ENCODE measurements at places on chromosomes 5 and 9. TPM values are rescaled to one million over a fixed set of nuclear protein-coding genes. Genes with fewer than 3 reads are reported as not detected.

DNA sequence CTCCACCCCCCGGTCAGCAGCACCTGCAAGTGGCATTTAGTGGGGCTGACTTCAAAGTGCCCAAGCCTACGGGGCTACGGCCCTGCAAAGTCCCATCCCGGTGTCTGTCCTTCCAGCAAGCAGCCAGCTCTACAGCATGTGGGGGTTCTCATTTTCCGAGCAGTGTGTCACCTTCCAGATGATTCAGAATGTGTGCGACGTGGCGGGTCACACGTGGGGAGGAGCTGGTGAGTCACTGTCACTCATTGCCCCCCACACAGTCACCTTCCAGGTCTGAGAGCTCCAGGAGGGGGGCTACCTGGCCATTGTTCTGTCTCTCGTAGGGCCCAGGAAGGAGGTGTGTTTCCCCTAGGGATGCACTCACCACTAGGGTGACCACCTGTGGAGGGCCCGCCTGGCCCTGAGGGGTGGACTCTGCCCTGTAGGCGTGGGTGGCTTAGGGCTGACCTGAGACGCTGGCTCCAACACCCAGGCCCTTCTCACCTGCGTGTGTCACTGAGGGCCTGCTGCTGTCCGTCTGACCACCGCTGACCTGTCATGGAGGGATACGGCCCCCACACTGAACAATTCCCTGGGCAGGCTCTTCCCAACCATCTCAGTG lies 70.2 kb downstream of the SEMA4D start:
- peak; percentile 65 for DNase-seq

The NEUROG1 gene
- not detected for total RNA-seq

The CNTLN gene
- 9.7 TPM for total RNA-seq

The POLR1E gene
- total RNA-seq = 40.3 TPM

DNA sequence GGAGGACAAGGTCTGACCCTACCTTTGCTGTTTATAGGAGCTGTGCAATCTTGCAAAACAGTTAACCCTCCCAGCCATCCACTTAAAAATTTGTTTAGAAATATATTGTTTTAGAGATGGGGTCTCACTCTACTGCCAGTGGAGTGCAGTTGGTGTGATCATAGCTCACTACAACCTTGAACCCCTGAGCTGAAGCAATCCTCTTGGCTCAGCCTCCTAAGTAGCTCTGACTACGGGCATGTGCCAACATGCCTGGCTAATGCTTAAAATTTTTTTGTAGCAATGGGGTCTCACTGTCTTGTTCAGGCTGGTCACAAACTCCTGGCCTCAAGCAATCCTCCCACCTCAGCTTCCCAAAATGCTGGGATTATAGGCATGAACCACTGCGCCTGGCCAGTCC lies 120.2 kb upstream of the PJA2 start:
- DNase-seq = no peak

The CA9 gene
- not detected for total RNA-seq

Data from A172 (cell line).